Muscle of leg (tissue), 16 donors: ENCODE measurements at places on chromosomes 16 and 17.

GRCh38 chr17:28724500-28725165 lies 1.4 kb downstream of the TLCD1 start:
- no peak for DNase-seq

GRCh38 chr17:3276126-3276525 lies 22.0 kb downstream of the OR3A1 start:
- DNase-seq: no peak

DNA sequence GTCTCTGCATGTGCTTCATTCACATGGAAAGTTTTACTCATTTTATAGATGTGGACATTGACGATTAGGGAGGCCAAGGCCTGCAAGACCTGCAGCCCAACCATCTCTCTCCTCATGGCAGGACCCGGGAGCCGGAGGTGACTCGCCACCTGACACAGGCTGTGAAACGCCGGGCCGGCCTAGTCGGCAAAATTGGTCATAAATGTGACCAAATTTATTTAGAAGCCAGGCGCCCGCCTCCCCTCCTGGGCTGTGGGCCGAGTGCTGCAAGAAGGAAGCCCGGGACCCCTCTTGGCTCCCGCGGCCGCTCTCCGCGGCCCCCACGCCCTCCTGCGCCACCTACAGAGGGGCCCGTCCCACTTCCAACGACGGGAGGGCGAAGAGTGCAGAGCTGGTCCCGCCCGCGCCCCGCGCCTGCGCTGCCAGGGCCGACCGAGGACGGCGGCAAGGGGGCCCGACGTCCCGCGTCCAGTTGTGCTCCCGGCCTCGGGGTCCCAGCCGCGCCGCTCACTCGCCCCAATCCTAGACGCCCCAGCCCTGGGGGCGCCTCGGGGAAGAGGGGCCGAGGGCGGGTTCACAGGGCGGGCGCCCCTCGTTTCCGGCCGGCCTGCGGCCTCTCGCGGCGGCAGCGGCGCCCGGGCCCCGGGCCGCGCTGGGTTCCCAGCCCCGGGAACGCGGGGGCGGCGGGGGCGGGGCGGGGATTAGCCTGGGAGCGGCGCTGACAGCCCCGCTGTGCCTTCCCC lies 47.5 kb downstream of the WNT3 start:
- peak; percentile 69 for DNase-seq

GRCh38 chr16:72841506-72841905 lies 206.4 kb downstream of the ZFHX3 start:
- peak; percentile 45 for DNase-seq

DNA sequence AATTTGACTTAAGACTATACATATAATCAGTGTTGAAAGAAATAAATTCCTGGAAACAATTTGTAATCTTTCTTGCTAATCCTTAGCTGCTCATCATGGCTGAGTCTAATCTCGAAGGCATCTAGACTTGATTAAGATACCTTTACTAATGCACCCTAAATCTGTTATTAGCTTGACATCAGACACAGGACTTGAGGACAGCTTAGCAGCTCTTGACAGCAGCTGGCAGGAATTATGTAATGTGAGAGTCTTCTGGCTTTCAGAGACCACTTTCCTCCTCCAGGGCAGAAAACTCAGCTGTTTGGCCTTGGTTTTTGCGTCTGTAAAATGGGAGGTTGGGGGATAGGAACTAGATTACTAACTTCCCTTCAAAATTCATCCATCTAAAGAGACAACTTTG lies 7.1 kb upstream of the MPP2 start:
- no peak for DNase-seq

DNA sequence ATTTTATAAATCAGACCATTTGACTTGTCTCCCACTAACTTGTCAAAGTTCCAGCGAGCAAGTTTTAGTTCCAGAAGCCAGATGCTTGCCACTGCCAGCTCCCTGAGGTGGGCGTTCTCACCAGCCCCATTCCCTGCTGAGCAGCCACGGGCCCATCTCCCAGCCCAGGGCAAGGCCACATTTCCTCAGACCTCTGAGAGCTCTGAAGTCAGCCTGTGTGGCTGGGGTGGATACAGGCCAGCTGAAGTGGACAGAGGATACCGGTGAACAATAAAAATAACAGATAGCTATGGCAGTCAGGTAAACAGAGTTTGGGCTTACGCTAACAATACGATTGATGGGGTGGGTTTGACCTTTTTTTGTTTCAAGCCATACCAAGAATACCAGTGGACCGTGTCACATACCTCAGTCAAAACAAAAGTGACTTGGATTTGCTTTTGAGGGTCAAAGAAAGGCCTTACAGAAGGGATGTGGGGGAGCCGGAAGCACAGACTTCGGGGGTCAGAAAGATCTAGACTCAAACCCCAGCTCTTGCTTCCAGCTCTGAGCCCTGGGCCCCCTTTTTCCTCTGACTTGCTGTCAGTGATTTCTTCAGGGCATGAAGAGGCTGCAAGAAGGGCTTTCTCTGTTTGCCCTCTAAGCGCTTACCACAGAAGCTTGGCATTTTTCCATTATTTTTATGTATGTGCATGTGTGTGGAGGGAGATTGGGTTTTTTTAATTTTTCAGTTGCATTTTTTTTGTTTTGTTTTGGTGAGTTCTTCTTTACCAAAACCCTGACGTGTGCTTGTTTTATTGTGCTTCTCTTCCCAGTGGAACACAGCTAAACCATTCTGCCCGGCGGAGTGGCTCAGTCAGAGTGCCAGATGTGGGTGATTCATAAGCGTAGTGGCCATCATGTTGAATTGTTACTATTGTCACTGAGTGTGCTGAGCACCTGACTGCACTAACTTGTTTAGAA lies 109.9 kb downstream of the GNAO1 start:
- DNase-seq: no peak

- peak; percentile 55 for DNase-seq
Observed at GRCh38 chr17:82602986-82603710, 45.1 kb downstream of the WDR45B start.

DNA sequence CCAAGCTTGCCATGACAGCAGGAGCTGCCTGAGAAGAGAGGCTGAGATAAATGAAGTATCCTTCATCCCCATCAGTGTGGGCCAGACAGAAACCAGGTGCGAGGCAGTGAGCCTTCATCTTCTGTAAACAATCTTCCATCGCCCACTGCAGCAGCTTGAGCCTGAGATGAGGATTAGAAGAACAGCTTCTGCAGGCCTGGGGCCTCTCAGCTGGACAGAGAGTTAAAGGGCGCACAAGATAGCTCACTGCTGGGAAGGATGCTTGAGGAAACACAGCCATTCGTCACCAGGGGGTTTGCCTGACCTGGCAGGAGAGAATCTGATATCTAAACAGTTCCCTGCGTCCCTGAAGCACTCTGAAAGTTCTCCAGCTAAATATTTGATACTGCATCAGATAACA lies 27.1 kb downstream of the HOXB1 start:
- DNase-seq: no peak

- DNase-seq: no peak
Observed at GRCh38 chr17:69524854-69525253, 110.4 kb downstream of the MAP2K6 start.

GRCh38 chr17:49989518-49989880 lies 5.5 kb downstream of the DLX3 start:
- DNase-seq: no peak

GRCh38 chr16:73068541-73069401 lies 20.8 kb upstream of the ZFHX3 start:
- DNase-seq: peak; percentile 94

- DNase-seq: peak; percentile 13
Observed at GRCh38 chr16:30787613-30788378, 791 bp upstream of the ZNF629 start.

DNA sequence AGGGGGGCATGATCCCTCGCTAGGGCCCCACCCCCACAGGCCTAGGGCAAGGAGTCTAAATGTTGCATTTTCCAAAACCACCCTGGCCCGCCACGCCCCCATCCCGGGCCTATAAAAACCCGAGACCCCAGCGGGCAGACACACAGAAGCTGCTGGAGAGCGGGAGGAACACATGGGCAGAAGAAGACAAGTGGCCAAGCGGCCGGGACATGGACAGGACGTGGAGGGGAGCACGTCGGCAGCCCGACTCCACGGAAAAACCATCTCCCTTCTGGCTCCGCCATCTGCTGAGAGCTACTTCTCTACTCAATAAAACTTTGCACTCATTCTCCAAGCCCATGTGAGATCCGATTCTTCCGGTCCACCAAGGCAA lies 34.1 kb upstream of the ENPP7 start:
- DNase-seq: no peak

GRCh38 chr16:23079675-23080301 lies 69.5 kb downstream of the USP31 start:
- no peak for DNase-seq

DNA sequence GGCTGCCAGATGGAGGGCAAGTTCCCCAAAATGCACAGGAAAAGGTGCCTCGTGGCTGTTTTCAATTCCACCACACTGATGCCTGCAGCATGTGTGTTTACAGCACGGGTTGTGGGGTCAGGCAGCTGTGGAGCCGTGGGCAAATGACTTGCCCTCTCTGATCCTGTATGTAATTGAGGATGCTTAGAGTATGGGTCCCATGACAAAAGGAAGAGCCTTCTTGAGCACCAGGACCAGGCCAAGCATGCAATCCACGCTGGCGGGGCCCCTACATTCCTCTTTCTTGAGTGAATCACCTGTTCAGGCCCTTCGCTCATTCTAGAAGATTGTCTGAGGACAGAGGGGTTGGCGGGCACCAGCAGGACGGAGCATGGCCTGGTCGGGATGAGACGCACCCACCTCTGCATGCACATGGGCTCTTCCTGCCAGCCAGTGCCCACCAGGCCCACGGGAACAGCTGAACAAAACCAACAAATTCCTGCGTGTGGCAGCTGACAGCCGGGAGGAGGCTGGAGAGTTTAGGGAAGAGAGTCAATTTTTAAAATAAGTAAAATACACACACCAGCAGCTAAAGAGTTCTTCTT lies 1.4 kb upstream of the CTRB2 start:
- DNase-seq: no peak

DNA sequence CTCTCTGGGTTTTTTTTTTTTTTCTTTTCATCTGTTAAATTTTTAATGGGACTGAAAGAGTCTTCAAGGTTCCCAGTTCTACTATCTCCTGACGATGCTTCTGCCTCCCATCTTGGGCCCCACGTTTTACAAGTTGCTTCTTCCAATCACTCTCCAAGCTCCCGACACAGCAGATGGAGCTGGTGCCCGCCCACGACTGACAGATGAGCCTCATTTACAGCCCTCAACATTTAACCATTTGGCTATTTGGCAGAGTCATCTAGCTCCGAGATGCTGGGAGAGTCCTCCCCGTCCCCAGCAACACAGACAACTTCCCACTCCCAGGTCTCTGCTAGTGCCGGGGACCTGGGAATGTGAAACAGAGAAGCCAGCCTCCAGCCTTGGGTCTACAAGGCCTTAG lies 276.9 kb downstream of the SHISA9 start:
- DNase-seq: no peak

DNA sequence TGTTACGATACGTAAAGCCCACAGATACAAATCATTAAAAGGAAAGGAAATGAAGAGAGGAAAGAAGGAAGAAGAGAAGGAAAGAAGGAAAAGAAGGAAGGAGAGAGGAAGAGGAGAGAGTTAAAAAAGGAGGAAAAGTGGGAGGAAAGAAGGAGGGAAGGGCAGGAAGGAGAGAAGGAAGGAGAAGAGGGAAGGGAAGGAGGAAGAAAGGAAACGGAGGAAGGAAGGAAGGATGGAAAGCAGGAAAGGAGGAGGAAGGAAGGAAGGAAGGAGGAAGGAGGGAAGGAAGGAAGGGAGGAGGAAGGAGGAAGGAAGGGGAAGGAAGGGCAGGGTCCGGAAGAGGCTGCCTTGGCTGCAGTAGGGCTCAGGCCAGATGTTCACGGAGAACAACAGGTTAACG lies 95.2 kb downstream of the ENGASE start:
- no peak for DNase-seq

GRCh38 chr17:45060797-45061605 lies at the start of gene NMT1:
TSS of gene NMT1 (plus strand) at chr17:45061317. CDS start at chr17:45061330, 13 bp downstream.
- peak; percentile 100 for DNase-seq

DNA sequence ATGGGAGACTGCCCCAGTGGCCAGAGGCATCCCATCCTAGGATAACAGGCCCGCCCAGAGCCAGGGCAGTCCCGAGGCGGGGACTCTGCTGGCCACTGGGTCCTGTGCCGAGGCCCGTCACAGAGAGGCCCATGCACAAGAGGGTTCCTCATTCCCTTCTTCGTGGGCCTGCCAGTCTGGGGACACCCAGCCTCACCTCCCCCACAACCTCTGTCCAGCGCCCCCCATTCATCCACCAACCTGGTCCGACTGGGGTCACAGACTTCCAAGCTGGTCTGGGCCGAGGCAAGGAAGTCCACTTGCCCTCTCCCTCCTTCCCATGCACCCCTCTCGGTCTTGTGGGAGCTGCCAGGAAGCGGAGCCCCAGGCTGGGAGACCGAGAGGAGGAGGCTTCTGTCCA lies 94.2 kb upstream of the PLCG2 start:
- no peak for DNase-seq

DNA sequence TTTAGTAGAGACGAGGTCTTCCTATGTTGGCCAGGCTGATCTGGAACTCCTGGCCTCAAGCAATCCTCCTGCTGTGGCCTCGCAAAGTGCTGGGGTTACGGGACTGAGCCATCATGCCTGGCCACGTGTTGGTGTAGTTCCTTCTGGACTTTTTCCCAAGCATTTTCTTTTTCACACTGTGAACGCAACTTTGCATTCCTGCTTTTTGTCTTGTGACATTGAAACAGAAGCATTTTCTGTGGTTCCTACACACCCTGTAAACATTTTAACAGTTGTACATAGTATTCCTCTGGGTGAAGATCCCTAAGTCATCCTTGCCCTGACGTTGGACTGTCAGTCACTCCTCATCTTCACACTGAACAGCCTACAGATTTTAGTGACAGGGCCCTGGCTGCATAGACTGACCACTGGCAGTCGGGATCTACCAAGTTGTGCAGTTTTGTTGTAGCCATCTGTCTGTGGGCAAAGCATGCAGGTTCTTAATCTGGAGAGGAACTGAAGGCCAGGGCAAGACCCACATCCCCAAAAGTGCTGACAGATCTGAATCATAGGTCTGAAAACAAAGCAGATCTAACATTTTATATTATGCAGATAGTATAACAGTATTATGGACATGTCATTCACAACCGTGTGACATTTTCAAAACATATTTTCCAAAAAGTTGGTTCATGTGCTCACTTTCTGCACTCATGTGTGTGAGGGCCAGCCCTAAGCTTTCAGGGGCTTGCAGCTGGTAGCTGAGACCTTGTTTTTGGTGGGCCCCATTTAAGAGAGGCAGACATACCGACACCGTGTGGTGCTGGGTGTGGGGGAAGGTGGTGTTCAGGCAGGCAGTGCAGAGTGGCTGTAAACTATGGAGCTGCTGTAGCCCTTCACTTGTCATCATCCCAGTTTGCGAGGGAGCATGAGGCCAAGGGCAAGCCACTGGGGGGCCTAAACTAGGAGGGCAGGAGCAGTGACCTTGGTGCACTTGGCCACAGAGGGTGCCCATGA lies 59.9 kb downstream of the EPN2 start:
- DNase-seq: no peak

DNA sequence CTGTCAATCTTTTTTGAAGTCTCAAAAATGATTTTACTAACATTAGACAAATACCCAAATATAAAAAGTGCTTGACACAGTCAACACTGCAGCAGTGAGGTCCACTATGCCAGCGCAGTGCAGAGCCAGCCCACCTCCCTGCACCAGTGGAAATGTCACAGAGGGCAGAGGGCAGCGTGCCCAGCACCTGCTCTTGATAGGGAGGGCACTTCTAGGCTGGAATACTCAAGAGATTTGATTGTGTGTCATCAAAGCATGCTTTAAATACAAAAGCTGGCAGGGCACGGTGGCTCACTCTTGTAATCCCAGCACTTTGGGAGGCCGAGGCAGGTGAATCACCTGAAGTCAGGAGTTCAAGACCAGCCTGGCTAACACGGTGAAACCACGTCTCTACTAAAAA lies 136.0 kb downstream of the ANKRD11 start:
- DNase-seq: no peak
